ENCODE measurements at places on chromosomes 5 and 9. TPM values are rescaled to one million over a fixed set of nuclear protein-coding genes. Genes with fewer than 3 reads are reported as not detected.

ADAMTS16 gene
- 0.29 TPM for total RNA-seq

HEMGN gene
- total RNA-seq, result 0.15 TPM

- no peak for DNase-seq
Observed at GRCh38 chr9:8895861-8896224, 1096.3 kb upstream of the DMAC1 start.

GRCh38 chr9:23783509-23783908, 42.5 kb downstream of the ELAVL2 start:
- DNase-seq, result no peak

- DNase-seq, result no peak
Observed at GRCh38 chr9:136182420-136182787, 22.5 kb downstream of the LHX3 start.

DNA sequence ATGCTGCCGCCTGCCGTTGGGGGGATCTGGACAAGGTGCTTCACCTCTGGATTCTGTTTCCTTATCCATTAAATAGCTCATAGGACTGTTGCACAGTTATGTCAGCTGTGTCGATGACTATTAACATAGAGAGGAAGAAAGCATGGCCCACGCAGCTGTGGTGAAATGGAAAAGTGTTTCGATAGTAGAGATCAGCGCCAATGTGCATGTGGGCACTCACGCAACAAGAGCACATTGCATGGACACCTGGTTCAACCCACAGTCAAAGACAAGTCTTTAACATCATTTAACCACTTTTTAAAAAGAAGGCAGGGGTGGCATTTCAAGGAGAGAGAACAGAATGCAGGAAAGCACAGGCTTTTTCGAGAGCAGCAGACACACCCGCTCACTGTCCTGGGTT, 107.6 kb downstream of the ADCY2 start:
- DNase-seq, result no peak

GRCh38 chr9:95552814-95553546, 36.2 kb upstream of the PTCH1 start:
- DNase-seq, result peak; percentile 63

- no peak for DNase-seq
Observed at GRCh38 chr5:91850031-91850430, 466.9 kb upstream of the ARRDC3 start.

GRCh38 chr5:172728481-172729241, 42.3 kb downstream of the DUSP1 start:
- DNase-seq, result no peak

DNA sequence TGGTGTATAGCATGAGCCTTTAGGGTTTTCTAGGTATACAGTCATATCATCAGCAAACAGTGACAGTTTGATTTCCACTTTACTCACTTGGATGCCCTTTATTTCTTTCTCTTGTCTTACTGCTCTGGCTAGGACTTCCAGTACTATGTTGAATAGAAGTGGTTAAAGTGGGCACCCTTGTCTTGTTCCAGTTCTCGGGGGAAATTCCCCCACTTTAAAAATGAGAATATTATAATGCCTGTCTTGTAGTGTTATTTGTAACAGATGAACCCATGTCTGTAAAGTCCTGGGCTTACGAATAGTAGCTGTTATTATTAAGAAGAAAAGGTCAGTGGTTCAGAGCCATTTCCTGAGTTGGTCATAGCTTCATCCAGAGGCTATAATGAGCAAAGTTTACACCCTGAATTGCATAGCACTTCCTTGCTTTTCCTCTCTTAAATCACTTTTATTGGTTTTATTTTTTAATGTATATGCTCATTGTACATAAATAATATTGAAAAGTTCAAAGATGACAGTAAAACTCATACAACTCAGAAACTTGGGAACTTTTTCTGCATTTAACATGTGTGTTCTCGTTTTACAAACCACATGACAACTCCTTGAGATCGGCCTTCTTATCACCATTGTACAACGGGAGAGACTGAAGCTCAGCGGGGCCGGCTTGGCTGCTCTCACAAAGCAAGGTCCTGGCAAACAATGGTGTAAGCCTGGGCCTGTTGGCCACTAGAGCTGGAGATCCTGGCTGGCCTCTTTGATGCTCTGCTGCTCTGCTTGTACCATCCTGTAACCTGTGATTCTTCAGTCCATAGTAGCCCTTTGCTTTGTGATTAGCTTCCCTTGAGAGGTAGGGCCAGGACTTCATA, 85.2 kb downstream of the CYFIP2 start:
- DNase-seq, result no peak

Data from left lung (tissue), 14 donors.